Hypothalamus (tissue), 51 donors: ENCODE measurements at places on chromosomes 3 and 15.

- no peak for DNase-seq
Measured at GRCh38 chr15:44471885-44472455, 44.5 kb downstream of the CTDSPL2 start.

DNA sequence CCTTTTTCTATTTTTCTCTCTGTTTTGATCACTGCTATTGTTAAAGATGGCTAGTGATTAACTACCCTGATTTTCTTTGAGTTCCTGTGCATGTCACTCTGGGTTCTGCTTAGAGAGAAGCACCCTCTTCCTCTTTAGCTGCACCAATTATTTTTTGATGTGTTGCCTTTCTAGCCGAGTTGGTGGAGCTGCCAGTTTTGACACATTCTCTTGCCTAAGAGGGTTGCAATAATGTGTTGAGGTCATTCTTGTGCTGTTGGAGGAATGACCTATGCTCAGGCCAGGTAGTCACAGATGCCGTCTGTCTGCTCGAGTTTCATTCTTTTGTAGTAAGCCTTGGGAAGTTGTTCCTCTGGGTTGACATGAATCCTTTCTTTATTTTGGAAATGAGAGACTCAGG is 84.6 kb upstream of the DPH6 start:
- no peak for DNase-seq

GRCh38 chr3:14768182-14768790 is 50.5 kb upstream of the FGD5 start:
- no peak for DNase-seq

GRCh38 chr3:13513051-13513912 is 33.2 kb downstream of the HDAC11 start:
- no peak for DNase-seq

DNA sequence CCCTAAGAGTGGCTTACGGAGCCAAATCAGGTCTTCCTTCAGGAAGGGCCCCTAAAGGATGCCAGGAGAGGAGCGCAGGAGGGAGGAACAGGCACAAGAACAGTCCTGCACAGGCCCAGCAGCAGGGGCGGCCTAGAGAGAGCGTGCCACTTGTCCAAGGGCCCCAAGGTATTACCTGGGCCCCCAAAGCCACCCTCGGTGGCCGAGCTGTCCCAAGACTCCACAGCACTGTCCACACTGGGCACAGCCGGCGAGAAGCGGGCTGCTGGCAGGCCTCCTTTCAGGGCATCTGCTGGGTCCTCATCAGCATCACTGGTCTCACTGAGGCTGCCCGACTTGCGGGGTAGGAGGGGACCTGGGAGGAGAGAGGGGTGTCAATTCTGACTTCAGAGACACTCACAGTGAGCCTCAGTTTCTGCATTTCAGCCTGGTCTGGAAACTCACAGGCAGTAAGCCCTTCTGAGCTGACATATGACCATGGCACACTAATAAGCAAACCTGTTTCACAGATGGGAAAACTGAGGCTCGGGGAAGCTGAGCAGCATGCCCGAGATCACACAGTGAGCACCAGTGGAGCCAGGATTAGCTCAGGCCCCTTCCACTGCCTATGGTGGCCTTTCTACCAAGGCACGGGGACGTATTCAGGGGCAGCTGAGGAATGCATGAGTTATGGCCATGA is 33.4 kb downstream of the GRIP2 start:
- no peak for DNase-seq

GRCh38 chr15:86854176-86854575 is 774.5 kb downstream of the AGBL1 start:
- no peak for DNase-seq

- DNase-seq: no peak
Measured at GRCh38 chr3:95389725-95390313, 1327.0 kb downstream of the NSUN3 start.

- no peak for DNase-seq
Measured at GRCh38 chr15:78197632-78198031, 36.7 kb downstream of the ACSBG1 start.

DNA sequence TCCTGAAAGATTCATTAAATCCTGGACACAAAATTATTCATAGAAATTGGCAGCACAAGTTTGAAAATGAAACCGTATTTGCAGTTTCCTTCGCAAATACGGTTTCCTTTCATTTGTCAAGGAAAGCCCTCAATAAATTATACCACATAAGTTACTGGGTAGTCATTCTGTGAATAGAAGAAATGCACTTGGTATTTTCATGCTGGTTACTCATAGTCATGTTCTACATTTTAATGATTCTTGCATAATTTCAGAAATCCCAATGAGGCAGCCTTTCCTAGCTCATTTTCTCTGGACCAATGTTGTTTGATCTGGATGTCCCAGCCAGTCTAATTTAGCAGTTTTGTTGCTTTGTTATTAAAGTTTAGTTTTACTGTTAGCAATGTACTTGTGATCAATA is 43.2 kb downstream of the MINAR1 start:
- no peak for DNase-seq

DNA sequence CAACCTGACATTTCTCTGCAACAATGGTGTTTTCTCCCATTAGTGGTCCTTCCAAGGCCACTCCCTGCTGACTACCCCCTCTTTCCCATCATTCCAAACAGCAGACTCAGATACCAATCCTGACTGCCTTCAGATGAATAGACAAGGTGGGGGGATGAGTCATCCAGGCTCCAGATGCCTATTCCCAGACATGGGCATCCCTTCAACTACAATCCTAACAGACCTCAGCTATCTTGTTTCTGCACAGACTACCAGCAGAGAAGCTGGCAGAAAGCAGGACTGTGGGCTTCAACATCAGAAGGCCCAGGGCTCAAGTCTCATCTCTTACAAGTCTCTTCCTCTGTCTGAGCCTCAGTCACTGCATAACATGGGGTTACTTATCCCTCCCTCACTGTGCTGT is 2.2 kb downstream of the RBP1 start:
- no peak for DNase-seq

DNA sequence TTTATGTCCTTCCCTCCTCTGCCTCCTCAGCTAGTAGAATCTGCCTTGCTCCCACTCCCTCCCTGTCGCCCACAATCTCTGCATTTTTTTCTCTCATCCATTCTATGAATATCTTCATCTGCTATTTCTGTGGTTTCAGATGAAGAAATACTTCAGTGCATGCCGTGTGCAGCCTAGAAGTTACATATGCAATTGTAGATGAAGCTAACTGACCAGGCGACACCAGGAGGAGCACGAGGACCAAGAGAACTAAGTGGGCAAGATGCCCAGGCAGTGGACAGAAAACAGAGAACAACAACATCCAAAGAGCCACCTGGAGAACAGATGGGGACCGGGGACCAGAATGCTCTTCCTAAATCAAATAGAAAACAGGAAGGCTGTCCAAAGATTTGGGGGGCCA is 121.4 kb upstream of the ATP11B start:
- DNase-seq: peak; percentile 37

- no peak for DNase-seq
Measured at GRCh38 chr3:150342896-150343467, 65.1 kb upstream of the TSC22D2 start.

- no peak for DNase-seq
Measured at GRCh38 chr3:113873293-113873692, 34.7 kb downstream of the GRAMD1C start.

DNA sequence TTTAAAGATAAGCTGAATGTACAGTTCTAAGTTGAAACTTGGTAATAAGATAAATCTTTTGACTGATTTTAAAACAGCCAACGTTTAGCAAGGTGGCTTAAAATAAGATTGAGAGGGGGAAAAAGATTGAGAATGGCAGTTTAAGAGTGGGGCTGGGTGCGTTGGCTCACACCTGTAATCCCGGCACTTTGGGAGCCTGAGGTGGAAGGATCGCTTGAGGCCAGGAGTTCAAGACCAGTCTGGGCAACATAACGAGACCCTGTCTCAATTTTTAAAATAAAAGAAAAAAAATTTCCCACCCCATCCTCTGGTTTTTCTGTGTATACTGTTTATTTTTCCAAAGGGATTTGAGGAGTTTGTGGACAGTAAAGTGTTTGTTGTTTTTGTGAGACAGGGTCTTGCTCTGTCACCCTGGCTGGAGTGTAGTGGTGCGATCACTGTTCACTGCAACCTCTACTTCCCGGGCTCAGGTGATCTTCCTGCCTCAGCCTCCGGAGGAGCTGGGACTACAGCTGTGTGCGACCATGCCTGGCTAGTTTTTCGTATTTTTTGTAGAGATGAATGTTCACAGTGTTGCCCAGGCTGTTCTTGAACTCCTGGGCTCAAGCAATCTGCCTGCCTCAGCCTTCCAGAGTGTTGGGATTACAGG is 3.0 kb downstream of the MAPK6 start:
- no peak for DNase-seq

GRCh38 chr3:49465270-49466034 is 4.6 kb upstream of the DAG1 start:
- no peak for DNase-seq

- DNase-seq: no peak
Measured at GRCh38 chr3:183159333-183159732, 3.2 kb downstream of the LAMP3 start.

GRCh38 chr3:31485196-31485595 is 47.5 kb upstream of the STT3B start:
- DNase-seq: no peak

DNA sequence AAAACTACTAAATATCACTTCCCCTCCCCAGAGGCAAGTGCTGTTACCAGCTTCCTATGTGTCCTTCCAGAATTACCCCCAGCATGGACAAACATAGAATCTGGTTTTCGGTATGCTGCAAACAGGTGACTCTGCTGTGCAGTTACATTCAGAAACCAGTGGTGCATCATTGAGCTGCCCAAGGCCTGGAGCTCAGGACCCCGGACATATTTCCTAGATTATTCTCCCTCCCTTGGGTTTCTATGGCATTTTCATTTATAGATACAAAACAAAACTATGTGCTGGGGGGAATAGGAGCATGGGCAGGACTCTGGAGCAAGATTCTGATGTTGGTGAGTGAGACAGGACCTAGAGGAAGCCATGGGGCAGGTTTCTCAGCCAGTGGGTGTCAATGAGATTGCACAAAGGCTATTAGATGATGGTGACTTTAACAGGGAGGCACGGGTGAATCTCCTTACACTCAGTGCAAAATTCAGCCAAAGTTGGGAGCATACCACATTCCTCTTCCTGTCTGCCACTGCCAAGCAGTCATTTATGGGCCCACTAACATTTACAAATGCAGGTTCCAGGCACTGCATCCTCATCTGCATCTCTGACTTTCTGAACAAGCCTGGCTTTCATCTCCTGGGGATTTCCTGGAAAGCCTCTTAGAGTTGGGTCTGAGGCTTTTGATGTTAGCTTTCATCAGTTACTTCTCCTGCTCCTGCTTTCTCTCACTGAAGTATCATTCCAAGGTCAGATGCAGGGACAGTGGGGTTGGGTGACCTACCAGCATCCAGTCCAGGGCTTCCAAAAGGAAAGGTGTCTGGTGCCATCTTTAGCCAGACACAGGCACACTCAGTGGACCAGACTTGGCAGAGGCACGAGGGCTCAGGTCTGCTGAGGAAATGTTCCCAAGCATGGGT is 44.5 kb downstream of the CMTM7 start:
- no peak for DNase-seq

DNA sequence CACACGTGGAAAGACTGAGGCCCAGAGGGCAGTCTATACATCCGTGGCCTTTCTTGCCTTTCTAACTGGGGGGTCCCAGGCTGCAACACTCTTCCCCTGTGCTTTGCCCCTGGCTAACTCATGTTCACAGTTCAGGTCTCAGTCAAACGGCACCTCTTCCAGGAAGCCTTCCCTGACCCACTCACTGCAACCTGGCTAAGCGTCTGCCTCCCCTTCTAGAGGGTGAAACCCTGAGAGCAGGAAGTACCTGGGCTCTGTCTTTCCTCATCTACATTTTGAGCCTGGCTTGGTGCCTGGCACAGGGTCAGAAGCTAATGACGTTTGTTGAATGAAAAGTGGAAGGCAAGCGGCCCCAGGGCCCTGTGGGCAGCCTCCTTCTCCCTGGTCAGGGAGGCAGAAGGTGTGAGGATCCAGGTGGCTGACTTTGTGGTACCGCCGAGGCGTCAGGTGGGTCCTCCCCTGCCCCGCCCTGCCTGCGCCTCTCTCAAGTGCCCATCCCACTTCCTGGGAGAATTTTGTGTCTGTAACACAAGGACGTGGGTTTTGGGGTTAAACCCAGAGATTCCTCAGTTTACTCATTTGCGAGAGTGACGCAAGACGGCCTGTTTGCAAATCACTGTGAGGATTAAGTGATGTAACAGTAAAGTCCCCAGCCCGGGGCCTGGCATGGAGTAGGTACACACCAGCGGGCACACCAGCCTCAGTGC is 32.1 kb downstream of the DNASE1L3 start:
- DNase-seq: no peak

- DNase-seq: no peak
Measured at GRCh38 chr3:17626395-17626794, 116.0 kb downstream of the TBC1D5 start.

GRCh38 chr15:30962659-30963058 is 28.8 kb downstream of the MTMR10 start:
- DNase-seq: no peak

- DNase-seq: no peak
Measured at GRCh38 chr3:151372063-151372820, 12.3 kb downstream of the P2RY12 start.

DNA sequence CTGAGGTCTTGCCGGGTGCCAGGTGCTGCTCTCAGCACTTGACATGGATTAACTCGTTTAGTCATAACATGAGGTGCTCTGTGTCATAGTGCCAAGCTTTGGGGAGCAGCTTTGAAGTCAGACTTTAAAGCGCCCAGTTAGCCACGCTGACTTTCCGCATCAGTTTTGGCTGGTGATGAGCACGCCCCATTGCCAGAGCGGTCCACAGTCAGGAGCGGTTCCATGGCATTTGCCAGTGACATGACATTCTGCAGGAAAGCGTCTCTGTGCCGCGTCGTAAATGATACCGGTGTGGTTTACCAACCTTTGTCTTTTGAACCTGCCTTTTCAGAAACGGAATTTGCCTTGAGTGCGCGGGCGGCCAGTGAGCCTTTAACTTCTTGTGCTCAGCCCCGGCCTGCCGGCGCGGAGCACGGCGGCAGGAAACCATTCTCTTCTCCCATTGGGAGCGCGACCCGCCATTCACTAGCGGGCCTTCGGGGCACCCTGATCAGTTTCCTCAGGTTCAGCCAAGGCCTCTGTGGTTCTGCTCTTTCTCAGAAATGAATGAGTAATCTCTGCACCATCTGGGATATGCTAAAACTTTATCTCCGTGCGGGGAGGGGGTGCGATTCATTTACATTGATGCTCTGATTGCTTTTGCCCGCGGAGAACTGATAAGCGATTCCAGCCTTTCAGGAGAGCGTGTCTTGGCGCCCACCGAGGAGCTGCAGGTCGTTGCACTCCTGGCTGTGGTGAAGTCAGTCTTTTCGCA is 1.7 kb upstream of the SLC2A2 start:
- DNase-seq: peak; percentile 50

- peak; percentile 33 for DNase-seq
Measured at GRCh38 chr15:90143166-90143655, 40.9 kb upstream of the IDH2 start.

GRCh38 chr3:73433687-73434086 is 191.1 kb downstream of the PDZRN3 start:
- DNase-seq: peak; percentile 19
